HT-29 (cell line): ENCODE measurements at places on chromosomes 6 and 20.

DNA sequence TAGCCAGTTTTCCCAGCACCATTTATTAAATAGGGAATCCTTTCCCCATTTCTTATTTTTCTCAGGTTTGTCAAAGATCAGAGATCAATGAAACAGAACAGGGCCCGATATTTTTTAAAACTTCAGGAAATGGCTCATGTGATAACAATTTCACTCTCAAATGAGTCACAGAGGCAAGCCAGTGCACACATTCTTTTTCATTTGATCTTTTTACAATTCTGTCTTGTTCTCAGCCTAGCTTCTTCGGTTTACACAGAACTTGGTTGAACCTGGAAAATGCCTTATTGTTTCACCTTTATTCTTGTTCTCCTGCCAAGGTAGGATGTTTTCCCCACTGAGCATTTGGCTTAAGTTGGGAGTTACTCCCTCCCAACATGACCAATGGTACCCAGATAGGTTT lies 258.9 kb downstream of the COL12A1 start:
- no peak for DNase-seq

- no peak for DNase-seq
Measured at GRCh38 chr20:39651645-39652325, 689.6 kb downstream of the DHX35 start.

- no peak for DNase-seq
Measured at GRCh38 chr20:61611401-61612180, 359.5 kb downstream of the CDH4 start.

GRCh38 chr6:135870722-135871121 lies 19.2 kb downstream of the PDE7B start:
- DNase-seq: no peak

DNA sequence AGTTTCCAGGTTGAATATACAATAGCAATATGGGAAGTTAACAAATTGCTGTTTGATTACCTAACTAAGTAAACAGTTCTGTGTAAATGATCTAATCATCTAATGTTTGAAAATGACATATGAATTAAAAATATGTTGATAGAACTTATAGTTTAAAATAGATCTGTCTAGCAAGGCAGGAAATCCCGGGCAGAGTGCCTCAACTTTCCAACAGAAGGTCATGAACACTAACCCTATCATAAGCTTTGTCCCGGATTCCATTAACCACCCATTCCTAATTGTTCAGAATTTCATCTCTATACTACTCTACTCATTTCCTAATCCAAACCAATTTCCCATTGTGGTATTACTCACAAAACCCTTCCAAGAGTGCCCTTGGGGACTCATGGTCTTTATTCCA lies 10.2 kb downstream of the TAAR1 start:
- peak; percentile 12 for DNase-seq
